ENCODE measurements at places on chromosomes 5 and 9.

DNA sequence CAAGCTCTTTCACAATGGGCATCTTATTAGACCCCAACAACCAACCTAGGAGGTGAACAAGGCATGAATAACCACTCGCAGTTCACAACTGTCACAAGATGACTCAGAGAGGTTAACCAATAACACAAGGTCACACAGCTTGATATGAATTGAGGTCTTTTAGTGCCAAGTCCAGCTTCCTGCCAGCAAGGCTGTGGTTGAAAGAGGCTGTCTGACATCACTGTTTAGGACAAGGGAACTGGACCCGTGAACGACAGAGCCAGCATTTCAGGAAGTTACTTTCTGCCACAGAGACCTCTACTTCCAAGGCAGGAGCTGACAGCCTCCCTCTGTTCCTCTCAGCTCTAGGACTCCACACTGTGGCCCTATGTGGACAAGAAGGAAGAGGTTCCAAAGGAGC is 53.4 kb upstream of the ALDH1B1 start:
- DNase-seq, result no peak

DNA sequence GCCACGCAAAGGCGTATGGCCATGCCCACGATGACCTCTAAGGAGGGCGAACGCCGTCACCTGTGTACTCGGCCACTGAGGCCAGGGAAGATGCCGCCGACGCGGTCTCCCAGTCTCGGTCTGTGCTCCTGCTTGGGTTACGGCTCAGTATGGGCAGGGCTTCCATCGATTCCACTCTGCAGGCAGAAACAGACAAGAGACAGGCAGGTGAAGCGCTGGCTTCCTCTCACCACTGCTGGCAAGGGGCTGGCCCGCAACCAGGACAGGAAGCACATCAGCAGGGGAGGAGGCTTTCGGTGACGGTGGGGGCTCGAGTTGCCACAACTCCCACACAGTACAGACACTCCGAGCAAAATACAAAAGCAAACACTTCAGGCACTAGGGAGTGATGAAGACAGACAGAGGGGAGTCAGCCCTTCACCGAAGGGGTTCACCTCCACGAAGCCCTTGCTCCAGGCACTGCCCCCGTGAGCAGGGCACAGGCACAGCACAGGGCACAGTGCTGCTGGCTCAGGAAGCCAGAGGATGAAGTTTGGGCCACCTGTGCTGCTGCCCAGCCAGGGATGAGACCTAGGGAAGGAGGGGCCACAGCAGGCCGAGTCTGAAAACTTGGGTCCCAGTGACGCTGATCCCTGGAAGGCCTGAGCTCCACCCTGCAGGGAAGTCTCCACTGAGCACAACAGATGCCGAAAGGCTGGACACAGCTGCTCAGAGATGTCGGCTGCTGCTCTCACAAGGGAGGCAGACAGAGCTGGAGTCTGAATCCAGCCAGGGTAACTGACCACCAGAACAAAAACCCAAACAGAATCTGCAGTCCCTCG is 91.3 kb downstream of the CAMSAP1 start:
- DNase-seq, result no peak

DNA sequence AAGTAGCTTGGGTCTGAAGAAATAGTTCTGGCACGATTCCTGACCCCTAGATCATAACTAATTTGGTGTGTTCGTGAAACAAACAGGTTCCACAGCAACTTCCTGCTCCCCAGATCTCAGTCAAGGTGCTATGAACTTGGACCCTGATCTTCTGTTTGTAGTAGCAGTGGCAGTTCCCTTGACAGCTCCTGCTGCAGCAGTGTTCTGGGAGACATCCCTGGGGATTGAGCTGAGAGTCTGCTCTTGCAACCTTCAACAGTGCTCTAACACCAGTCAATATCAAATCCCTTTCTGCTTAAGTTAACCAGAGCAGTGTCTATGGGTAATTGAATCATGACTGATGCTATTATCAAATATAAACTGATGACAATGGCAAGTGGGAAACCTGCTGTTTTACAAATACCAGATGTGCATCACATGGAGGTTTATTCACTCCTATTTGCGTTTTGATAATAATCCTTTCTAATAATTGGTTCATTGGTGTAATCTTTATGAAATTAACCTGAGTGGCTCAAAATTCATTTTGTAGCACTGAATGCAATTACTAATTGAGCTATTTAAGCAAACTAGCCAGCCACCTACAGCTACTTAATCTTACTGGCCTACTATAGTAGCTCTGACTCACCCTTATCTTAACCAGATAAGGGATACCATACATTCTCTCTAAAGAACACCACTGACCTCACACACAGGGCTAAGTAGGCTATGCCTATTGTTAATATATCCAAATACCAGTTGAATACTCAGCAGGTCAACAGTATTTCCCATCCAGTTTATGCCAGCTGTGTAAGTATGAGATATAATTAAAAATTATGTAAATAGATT is 21.9 kb downstream of the KDM4C start:
- DNase-seq, result no peak

DNA sequence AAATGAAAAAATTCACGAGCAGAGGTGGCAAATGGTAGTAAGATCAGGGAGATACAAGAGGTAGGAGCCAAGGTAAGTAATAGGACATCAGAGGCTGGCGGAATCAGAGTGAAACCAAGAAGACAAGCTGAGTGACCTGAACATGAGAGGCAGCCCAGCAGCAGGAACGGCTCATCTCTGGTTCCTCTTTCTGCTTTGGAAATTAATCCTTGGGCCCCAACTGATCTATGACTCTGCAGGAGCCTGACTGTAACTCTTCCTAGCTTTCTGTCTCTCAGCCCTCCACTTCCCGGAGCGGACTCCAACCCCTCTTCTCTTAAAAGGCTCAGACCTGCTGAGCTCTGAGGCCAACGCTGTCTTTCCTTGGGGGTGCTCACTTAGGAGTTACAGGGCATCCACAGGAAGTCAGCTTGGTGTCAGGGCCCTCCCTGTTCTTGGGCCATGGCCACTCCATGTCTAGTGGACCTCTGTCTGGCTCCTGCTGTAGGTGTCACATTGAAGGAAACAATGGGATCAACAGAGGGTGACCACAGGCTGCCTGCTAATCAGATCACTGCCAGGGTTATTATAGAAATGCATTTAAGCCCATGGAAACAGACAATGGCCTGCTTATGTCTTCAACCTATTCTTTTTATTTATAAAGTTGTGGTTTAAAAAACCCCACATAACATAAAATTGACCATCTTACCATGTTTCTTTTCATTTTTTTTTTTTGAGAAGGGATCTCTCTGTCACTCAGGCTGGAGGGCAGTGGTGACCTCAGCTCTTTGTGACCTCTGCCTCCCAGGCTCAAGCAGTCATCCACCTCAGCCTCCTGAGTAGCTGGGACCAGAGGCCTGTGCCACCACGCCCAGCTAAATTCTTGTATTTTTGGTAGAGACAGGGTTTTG is 22.5 kb upstream of the SHB start:
- no peak for DNase-seq

- DNase-seq, result no peak
Observed at GRCh38 chr5:14006823-14007520, 62.5 kb upstream of the DNAH5 start.

DNA sequence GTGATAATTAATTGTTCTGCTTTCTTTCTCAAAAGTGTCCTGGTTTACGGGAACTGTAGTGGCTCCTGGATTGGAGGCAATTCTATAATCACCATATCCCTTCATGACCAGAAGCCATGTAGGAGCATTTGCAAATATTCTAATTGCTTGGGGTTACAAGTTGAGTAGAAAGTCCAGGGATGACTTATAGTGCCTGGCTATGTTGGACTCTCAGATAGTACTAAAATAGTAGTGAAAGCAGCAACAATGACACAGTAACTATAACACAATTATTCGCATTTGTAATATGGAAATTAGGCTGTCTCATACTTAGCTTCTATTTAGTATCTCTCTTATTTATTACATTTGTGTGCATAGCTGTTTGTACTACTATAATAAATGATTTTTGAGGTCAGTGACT is 712.5 kb upstream of the GRAMD2B start:
- no peak for DNase-seq

DNA sequence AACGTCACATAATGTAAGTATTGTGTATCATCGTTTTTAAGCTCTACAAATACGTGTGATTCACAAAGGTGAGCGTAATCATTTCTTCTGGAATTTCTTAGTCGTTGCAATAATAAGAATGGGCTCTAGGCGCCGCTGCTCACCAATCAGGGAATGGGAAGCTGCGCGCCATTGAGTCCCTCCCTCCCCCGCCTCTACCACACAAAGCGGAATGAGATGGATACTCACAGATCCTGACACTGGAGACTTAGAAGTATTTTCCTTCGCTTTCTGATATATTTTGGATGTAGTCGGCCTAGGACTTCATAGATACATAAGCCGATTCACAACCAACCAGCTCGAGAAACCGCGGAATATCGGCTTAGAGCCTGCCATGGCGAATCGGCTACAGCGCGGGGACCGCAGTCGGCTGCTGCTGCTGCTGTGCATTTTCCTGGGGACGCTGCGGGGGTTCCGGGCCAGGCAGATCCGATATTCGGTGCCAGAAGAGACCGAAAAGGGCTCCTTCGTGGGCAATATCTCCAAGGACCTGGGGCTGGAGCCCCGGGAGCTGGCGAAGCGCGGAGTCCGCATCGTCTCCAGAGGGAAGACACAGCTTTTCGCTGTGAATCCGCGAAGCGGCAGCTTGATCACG is at the start of gene PCDHGA11:
Gene PCDHGA11, plus strand, starts transcription at position 197 of the 634 bp plus-strand sequence. Its CDS starts 177 bp downstream, at position 374.
- DNase-seq, result no peak

DNA sequence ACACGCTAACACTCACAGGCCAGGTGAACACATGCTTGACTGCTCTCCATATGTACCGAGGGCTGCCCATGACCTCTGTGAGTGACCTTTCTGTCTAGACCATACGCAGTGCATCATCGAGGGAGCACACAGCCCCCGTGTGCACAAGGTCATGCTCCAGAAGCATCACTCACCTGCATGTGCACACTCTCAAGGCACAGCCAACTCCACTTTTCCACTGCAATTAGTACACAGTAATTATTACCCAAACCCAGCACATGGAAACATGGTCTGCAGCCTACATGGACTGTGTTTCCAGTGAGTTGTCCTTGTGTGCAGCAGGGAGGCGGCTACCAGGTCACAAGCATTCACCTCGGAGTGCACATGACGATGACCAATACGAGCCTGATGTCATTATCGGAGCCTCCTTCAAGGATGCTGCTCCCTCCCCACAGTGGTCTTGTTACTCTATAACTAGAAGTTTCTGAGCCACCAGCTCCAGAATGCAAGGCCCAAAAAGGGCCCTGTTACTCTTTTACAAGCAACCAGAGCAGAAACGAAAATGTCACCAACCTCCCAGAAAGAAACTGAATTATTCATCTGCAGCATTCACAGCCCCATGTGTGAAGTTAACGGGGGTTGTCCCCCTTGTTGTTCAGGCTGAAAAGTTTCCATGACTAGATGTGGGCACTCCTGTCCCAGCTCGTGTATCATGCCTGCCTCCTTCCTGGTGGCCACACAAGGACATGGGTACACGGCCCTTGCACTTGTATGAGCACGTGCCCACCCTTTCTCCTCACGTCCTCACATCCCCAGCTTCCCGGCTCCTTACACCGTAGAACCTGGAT is 31.2 kb downstream of the SEMA4D start:
- DNase-seq, result peak; percentile 52

GRCh38 chr5:83001796-83002381 is 75.3 kb downstream of the TMEM167A start:
- DNase-seq, result no peak

Data from activated CD4-positive, alpha-beta T cell treated with anti-CD3 and anti-CD28 coated beads for 4 hours (primary cell).